ENCODE measurements at places on chromosomes 3 and 15.

GRCh38 chr15:68578980-68579935 lies at the start of gene CORO2B:
Gene CORO2B, plus strand, starts transcription at chr15:68578993. Its CDS starts 270 bp downstream, at chr15:68579263.
- H3K36me3 ChIP-seq = no peaks in the 10 kb centered on the region
- H3K4me1 ChIP-seq = peaks cover 28% of the 10 kb centered on the region
- H3K27me3 ChIP-seq = no peaks in the 10 kb centered on the region
- H3K27ac ChIP-seq = peak within 1 kb of the TSS; percentile 65
- no peak for DNase-seq

- H3K36me3 ChIP-seq = no peaks in the 10 kb centered on the region
- H3K27ac ChIP-seq = no peak overlapping the region
- H3K4me1 ChIP-seq = peaks cover 3% of the 10 kb centered on the region
- no peak overlapping the region for H3K4me3 ChIP-seq
- no peak for DNase-seq
- H3K27me3 ChIP-seq = no peaks in the 10 kb centered on the region
Measured at GRCh38 chr3:64748244-64748904, 60.6 kb upstream of the ADAMTS9 start.

DNA sequence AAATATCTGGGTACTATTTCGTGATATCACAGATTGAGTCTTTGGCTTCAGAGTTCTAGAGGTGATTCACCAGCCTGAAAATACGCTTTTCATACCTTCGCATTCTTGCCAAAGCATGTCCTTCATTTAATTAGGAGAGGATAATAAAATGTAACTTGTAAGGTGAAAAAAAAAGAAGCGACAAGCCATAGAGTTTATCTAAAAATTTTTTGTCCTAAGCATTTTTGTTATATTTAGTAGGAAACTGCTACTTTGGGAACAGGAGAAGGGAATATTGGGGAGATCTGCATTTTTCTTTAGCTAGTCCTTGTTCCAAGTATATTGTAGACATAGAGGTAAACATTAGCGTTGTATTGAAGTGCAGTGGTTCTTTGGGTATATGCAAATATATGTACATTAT lies 120.1 kb downstream of the TCF12 start:
- peaks cover 5% of the 10 kb centered on the region for H3K4me1 ChIP-seq
- no peaks in the 10 kb centered on the region for H3K27me3 ChIP-seq
- H3K36me3 ChIP-seq = no peaks in the 10 kb centered on the region
- H3K27ac ChIP-seq = no peak overlapping the region
- H3K4me3 ChIP-seq = no peak overlapping the region
- no peak for DNase-seq

DNA sequence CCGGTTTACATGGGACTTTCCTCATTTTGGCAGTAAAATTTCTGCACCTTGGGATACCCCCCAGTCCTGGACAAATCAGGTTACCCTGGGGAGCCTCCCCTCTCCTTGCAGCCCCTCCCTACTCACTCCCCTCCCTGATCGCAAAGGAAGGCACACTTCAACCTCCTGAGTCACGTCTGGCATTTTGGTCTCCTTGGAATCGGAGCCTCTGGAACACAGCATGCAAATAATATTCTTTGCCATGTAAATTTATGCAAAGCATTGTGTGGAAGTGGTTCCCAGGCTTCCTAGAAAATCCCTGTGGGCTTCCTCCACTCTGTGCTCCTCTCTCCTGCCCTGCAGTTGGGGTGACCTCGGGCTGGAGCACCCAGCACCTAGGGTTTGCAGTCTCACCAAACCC lies 11.6 kb downstream of the SCN5A start:
- H3K4me1 ChIP-seq = no peaks in the 10 kb centered on the region
- peaks cover 24% of the 10 kb centered on the region for H3K27me3 ChIP-seq
- H3K36me3 ChIP-seq = no peaks in the 10 kb centered on the region
- H3K27ac ChIP-seq = no peak overlapping the region

DNA sequence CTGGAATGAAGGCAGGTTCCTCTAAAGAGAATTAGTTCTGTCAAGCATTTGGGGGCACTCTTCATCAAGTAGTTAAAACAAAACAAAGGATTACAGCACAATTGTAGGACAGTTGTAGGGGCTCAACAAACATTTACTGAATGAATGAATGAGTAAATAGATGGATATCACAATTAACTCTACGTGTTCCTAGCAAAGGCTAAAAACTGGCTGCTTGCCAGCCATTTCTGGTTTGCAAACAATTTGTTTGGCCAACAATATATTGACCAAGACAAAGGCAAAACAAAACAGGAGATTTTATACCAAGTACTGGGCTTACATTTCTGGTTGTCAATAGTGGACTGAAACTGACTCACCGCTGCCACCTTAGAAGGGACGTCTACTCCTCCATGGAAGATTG lies 116.8 kb downstream of the ZNF280D start:
- no peak for DNase-seq
- H3K36me3 ChIP-seq = no peaks in the 10 kb centered on the region
- no peak overlapping the region for H3K27ac ChIP-seq

DNA sequence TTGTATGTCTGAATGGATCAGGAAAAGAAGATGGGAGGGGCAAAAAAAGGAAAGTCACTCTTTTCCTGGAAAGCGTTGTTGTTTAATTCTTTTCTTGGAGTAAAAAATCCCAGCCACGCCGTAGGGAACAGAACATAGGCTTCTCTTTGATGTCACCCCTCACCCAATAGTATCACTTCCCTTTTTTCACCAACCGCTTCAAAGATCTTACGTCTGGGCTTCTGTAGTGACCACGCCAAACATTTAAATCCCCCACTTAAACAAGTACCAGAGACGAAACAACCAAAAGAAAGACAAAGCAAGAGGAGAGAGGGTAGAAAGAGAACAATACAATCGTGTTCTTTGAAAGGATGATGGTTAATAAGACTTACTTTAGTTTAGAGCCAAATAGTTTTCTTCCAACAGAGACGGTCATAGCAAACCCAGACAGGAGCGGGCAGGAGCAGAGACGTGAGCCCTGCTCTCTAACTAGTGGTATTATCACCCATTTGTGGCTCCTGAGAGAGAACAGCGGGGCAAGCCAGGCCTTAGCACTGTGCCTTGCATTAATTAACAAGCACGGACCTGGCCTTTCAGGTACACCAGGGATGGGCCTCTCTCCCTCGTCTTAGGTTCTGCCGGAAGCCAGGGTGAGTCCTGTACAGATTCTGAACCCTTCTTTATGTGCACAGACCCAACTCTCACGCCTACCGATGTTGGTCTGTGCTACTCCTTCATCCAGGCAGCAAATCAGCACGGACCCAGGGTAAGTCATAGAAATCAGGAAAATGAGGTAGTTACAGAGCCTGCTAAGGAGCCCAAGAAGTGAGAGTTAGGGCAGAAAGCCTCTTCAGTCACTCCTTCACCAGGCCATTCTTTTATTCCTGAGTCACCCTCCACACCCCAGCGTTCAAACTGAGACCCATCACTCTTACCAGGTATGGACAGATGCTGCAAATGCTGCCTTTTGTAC lies 28.2 kb upstream of the BCL6 start:
- no peak for DNase-seq
- H3K4me1 ChIP-seq = peaks cover 43% of the 10 kb centered on the region
- no peaks in the 10 kb centered on the region for H3K27me3 ChIP-seq
- no peaks in the 10 kb centered on the region for H3K36me3 ChIP-seq
- H3K4me3 ChIP-seq = peak overlapping the region; percentile 21
- peak overlapping the region; percentile 78 for H3K27ac ChIP-seq

Measured in suprapubic skin (tissue), 4 donors.